ENCODE measurements at places on chromosomes 7 and 10.

GRCh38 chr10:123213192-123213591, 59.0 kb downstream of the BUB3 start:
- no peak for DNase-seq

- no peak for DNase-seq
Observed at GRCh38 chr10:72173262-72173618, 42.6 kb upstream of the ANAPC16 start.

DNA sequence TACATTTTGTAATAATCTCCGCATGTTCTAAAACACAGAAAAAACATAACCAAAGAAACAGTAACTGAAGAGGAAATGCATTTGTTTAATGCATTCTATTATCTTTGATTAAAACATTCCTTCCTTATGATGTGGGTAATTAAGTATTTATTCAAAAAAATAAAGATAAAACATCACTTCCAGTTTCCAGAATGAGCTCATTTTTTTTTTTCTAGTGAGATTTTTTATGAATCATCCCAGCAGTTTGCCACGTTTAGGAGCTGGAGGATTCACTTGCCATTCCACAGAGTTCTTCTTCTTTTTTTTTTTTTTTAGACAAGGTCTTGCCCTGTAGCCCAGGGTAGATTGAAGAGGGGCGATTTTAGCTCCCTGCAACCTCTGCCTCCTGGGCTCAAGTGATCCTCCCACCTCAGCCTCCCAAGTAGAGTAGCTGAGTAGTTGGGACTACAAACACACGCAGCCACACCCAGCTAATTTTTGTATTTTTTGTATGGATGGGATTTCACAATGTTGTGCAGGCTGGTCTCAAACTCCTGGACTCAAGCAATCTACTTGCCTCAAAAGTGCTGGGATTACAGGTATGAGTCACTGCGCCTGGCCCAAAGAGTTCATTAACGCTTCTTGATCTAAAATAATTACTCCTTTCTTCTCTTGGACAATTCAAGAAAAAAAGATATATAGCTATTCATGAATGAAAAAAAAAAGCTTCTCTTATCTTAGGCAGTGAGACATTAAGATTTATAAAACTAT, 177.3 kb downstream of the DKK1 start:
- no peak for DNase-seq

DNA sequence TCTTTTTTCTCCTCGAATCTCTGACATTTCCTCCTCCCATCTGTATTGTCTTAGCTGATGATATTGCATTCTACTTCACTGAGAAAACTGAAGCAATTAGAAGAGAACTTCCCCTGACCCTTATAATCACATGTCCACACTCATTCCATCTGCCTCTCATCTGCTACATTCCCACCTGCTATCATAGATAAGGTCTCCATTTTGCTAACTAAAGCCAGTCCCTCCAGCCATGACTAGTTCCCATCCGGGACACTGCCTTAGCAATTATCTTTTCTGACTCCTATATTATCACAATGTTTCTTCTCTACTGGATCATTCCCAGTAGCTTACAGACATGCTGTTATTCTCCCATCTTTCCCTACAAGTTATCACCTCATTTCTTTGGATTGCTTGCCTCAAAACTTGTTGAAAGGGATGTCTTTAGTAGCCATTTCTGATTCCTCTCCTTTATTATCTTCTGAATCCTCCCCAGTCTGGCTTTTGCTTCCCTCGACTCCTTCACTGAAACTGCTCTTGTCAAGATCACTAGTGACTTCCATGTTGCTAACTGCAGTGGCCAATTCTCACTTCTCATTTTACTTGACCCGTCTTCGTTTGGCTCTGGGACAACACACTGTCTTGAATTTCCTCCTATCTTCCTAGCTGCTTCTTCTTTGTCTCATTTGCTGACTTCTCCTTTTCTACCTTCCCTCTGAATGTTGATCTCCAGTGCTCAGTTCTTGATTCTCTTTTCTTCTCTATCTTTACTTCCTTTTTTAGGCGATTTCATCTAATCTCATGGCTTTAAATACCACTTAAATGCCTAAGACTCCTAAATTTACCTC, 35.9 kb downstream of the FZD1 start:
- DNase-seq: no peak

DNA sequence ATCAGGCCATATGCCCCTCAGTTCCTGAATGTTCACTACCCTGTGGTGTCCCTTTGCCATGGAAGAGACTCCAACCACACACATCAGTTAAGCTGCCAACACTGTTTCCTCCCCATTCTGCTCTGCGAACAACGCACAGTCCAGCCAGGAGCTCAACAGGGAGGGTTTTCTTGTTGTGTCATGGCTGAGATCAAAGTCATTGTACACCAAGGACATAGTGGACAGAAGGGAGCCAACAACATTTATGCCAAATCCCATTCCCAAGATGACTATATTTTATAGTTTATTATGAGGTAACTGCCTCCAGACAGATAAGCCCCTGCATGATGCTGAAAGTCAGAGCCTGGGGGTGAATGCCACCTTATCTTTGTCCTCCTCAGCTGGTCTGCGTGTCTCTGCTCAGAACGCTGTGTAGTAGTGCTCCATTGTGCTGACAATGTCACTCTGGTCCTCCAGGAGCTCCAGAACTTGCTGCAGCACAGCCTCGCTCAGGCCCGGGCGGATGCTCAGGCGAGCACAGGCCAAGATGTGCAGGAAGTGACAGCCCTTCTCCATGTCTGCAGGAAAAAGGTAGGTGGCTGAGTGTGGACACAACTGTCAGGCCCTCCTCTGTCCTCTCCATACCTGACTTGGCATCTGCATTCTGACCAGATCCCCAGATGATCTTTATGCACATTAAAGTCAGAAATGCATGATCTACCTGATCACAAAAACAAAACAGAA, 27.1 kb upstream of the SH3PXD2A start:
- no peak for DNase-seq

DNA sequence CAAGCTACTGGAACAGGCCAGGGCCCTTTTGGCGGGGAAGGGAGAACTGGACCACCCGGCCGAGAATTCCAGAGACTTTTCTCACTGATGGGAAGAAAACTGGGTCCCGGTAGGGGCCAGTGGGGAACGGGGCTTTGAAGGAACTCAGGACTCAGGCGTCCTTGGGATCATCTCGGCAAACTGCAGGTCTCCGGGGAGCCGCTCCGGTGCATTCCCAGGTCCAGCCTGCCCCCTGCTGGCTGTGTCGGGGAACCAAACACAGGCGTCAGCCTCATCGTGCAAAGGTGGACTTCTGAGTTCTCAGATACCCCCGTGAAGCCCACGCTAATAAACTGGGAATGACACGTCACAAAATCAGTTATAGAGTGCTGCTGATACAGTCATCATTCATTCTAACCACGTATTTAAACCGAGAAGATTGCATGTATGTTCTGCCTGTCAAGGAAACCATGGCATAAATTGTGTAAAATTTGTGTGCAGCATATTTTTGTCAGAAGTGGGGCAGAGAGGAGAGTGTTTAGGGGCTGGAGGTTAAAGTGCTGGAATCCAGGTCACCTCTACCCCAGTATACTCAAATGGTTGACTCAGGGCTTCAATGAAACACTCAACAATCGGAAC, 76.1 kb upstream of the CPXM2 start:
- DNase-seq: peak; percentile 44

GRCh38 chr10:1687190-1687589, 50.1 kb downstream of the ADARB2 start:
- DNase-seq: no peak

GRCh38 chr7:30776971-30777370, 5.8 kb downstream of the MINDY4 start:
- no peak for DNase-seq

DNA sequence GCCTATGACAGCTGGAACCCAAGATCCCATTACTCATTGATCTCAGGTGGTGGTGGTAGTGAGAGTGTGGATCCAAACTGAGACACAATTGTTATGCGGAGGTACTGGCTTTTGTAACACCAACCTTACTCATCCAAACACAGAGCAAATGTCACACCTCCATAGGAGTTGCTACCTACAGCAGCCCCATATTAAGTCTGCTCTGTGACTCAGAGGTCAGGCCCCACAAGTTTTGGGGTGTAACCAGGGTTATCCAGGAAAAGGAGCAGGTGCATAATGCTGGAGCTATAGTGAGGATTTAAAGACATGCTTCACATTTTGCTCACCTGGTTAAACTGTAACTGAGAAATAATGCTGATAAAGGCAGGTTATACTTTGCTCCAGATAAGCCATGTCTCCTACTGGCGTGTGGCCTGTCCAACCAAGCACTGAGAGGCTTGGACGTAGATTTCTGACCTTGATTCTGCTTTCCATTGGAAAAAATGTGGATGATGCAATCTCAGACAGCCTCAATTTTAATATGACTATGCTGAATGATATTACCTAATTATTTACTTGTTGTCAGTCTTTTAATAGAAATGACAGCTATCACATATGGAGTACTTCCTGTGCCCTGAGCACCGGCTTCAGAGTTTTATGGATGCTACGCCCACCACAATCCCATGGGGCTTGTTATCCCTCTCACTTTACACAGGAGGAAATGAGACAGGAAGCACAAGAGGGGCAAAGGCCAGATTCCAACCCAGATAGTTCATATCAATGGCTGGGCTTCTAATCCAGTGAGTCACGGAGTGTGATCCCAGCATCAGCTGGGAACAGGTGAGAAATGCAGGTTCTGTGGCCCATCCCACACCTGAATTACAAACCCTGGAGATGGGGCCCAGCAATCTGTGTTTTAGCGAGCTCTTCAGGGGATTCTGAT, 181.3 kb downstream of the CHN2 start:
- no peak for DNase-seq

DNA sequence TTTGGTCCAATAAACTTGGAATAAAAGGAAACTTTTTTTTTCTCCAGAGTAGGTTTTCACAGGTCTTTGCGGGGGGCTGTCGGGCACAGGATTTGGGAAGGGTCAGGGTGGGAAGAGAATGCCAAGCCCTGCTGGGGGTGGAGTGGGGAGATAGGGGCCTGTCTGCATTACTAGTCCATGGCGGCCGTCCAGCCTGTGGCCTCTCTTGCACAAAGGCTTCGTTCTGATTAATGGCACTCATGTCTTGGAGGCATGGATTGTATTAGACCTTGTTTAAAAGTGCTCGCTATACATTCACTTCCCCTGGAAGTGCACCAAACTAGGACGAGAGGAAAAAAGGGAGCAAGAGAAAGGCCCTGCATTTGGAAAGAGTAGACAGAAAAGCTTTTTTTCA, 37.2 kb downstream of the LRMDA start:
- no peak for DNase-seq

DNA sequence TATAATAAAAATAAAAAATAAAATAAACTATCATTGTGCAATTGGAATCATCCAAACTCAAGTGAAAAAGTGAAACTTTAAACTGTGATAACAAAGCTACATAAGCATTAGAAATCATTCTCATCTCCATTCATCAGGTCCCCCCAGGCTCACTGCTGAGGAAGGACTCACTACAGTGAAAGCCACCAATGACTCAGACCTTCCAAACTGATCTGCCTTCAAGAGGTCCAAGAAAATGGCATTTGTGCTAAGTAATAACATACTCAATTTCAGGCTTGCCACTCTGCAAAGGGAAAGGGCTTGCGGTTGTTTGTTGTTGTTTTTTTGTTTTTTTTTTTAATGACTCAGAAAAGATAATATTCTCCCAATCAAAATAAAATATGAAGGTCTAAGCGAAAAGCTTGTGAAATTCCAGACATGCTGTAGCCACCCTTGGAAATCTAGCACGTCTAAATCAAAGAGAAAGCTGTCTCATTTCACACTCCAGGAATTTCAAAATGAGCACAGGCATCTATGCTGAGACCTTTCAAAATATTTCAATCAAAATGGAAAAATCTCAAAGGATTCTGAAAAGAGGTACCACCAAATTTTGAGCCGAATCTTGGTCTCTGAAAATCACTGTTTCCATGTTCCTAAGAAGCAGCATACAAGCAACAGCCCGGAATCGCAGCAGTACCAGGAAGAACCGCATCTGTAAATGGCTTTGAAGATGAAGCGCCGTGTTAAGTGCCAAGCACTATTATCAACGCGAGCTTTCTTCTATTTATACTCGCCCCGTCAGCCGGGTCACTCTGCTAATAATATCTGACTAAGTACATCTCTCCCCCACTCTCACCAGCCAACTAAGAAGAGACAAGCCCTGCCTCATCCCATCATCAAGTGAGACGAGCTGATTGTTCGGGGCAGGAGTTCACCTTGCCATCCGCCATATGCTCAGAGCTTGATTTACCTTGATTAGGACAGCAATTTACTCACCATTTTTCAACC, 13.5 kb downstream of the SFMBT2 start:
- DNase-seq: no peak

DNA sequence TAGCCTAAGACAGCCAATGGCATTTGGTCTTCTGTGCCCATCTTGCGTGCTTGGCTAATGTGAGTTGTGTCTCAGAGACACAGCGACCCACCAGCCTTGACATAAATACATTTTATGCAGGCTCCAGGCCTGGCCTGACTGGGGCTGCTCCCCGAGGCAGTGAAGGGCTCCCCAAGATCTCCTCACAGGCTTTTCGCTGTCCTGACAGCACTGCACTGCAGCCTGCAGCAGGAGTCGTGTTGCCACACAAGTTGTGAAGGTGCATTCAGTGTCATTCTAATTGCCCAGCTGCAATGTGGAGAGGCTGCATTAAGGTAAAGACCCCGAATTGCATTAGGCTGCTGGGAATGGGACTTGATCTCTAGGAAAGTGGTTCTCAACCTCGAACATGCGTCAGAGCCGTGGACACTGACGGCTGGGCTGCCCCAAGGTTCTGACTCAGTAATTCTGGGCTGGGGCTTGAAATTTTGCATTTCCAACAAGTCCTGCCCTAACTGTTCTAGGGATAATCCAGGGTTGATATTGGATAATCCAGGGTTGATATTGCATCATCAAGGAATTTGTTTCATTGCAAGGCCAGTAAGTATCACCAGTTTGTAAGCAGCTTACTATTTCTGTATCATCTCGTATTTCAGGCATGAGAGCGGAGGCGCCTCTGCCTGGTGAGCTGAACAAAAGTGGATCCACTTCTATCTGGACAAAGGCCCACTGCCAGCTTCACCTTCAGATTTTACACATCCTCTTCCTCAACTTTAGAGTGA, 108.7 kb upstream of the INSIG1 start:
- no peak for DNase-seq

DNA sequence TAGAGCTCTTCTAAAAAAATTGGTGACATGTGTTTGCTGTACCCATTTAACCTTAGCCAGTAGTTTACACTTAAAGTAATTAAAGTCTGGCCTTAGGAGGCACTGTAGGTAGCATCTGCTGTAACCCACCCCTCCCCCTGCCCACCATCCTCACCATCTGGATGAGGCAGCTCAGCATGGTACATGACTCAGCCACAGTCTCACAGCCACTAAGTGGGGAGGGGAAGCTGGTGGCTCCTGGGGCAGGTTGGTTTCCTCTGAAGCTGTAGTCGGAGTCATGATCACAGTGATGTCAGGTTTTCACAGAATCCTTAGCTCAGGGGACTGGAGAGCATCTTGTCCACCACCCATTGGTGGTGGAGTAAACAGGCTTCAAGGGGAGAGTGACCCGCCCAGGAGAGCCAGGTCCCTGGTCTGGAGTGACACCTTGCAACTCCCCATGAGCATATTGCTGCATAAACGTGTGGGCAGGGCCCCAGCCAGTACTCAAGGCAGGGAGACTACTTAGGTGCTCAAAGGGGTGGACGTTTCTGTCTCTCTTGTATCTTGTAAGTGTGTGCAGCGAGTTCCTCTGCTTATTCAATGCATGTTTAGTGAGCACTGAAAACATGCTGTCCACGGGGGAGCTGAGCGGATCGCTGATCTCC, 125.9 kb downstream of the GRK5 start:
- peak; percentile 47 for DNase-seq

All from activated T-cell treated with anti-CD3 and anti-CD28 coated beads for 48 hours (primary cell).